ENCODE measurements at places on chromosomes 1 and 21.

DNA sequence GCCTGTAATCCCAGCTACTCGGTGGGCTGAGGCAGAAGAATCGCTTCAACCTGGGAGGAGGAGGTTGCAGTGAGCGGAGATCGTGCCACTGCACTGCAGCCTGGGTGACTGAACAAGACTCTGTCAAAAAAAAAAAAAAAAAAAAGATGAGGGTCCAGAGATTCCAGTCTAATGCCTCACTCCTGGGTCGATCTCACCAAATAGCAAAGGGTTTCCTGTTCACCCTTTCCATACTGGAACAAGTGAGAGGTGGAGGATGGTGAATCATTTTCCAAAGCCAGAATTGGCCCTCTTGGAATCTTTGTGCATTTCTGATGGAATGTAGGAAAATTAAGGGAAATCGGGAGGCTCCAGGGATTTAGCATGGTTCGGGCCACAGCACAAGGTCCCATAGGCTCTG lies 58.1 kb upstream of the ZNF648 start:
- no peak for DNase-seq

DNA sequence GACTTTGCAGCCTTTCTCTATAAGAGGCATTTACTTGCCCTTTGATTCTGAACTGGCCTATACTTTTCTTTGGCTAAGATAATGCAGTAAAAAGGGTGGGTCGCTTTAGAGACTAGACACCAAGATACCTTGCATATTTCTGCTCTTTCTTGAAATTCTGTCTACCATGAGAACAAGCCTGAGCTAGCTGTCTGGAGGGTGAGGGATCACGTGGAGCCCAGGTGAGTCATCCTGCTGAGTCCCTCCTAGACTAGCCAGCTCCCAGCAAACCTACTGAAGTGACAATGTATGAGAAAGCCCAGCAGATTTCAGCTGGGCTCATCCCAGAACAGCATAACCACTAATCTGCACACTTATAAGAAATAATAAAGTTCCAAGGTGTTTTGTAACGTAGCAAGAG lies 408.0 kb upstream of the KAZN start:
- no peak for DNase-seq

DNA sequence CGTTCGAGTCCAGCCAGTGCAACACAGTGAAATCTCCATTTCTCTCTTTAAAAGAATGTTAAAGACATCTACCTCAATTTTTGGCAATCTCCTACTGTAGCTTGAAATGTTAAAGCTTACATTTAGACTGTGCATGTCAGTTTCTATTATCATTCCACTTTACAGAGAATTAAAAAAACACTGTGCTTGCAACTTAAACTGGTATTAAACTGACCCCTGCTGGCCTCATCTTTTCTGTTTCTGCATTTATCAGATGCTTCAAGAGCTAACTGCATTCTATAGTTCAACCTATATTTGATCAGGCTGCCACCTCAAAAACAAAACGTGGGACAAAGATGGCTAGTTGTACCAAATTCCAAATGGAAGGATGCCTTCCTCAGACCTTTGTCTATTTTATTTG lies 226.5 kb downstream of the SMYD3 start:
- no peak for DNase-seq

DNA sequence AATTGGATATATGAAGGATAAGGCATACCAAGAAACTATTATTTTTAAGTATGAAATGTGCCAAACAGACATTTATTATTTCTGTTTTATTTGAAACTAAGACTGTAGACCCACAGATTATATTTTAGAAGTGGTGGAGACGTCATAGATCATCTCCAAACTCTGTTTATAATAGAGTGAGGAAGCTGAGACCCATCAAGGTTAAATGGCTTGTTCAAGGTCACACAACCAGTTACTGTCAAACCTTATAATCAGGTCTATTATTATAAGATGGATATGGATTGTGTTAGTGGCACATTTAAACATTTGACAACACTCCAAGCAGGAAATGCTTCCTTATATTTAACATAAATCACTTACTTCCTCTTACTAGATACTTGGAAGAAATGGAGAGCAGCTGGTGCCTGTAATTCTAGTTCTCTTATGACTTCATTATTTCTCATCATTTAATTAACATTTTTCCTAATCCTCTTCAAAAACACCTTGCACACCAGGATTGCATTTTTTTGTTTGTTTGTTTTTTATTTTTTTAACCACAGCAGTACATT lies 117.0 kb downstream of the NEK7 start:
- no peak for DNase-seq

GRCh38 chr1:43434256-43434655 lies 19.5 kb downstream of the HYI start:
- DNase-seq = peak; percentile 11

GRCh38 chr1:221723018-221723847 lies 18.7 kb downstream of the DUSP10 start:
- DNase-seq = no peak

- DNase-seq = no peak
These were observed 68.2 kb upstream of the KCNJ6 start for GRCh38 chr21:37984416-37984815.

DNA sequence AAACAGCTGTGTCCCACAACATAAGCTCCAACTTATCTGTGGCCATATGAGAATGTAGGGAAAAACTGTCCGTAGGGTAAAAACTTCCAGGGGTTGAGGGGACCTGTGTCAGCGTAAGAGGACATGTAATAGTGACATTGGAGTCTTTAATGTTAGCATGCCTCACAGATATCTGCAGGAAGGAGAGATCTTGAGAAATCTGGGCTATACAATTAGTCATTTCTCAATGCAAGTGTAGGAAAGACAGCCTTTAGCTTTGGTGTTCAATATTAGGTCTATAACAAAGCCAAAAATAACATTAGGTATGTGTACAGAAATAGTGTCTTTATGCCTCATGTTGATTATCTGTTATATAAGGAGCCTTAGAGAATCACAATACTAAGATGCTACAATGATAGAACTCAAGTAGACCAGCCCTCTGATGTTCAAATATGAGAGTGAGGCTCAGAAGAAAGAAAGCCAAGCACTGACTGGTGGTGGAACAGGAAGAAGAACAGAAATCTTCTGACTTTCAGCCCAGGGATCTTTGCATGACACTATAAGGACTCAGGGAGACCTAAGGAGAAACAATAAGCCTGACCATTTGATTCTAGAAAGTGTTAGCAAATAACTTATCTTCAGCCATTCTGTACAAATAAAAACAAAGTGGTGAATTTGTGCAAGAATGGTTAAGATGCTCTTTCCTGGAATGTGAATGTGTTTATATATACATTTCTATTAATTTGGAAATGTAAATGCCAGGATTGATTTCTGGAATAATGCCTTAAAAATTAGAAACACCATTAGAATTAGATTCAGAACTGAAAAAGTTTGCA lies 152.6 kb downstream of the ZC3H11B start:
- no peak for DNase-seq

DNA sequence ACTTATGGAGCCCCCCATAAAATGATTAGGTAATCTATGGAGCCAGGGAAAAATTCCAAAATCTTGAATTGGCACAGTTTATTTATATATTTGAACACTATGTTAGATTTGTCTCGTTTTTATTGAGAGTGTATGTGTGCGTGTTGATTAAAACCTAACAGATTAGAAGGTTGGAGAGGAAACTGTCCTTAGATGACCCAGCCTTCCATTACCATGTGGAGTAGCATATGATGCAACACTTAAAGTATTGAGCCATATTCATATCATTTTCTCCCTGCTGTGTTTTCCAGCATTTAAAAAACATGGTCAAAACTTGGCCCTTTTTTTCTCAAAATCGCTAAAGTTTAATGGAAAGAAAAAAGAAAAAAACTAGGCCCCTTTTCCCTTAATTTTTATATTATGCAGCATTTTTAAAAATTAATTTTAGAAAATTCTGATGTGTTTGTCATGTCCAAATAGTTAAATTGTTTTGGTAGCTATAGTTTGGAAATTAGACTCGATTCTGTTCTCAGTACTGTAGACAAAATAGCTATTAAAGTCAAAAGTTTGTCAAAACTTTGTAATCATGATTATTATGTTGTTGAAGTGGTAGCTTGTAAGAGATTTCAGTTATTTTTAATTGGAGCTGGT lies 2.3 kb downstream of the LRRC8D start:
- no peak for DNase-seq

GRCh38 chr1:12709091-12709491 lies 6.8 kb upstream of the AADACL3 start:
- no peak for DNase-seq

DNA sequence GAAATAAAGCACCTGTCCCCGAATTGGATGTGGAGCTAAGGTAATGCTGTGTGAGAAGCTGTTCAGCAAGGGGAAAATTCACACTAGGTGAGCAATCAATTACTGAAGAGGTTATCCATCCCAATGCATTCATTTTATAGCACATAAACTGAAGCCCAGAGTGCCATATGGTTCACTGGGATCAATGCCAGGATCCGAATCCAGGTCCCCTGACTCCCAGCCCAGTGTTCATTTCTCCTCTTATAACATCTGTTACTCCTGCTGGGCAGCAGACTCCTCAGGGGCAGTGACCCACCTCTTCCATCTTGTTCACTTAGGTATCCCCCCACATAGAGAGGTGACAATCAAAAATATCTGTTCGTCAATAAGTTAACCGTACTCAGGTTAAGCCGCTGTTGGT lies 13.2 kb upstream of the SEC16B start:
- DNase-seq = peak; percentile 30

- DNase-seq = no peak
These were observed 38.9 kb upstream of the HMGB4 start for GRCh38 chr1:33824971-33825370.

GRCh38 chr21:44282370-44282769 lies 3.3 kb upstream of the AIRE start:
- no peak for DNase-seq

- DNase-seq = no peak
These were observed 126.0 kb upstream of the UBE2U start for GRCh38 chr1:64077281-64077940.

GRCh38 chr1:185960422-185961321 lies 226.5 kb downstream of the HMCN1 start:
- peak; percentile 76 for DNase-seq

- no peak for DNase-seq
These were observed 58.0 kb upstream of the FAM3B start for GRCh38 chr21:41258617-41259016.

GRCh38 chr1:92485381-92486250 lies 1.1 kb downstream of the GFI1 start:
- peak; percentile 53 for DNase-seq

- no peak for DNase-seq
These were observed 1233.7 kb downstream of the PLA2G4A start for GRCh38 chr1:188062456-188062855.

Data from femur (tissue), 1 donor.